ENCODE measurements at places on chromosomes 12 and 14. TPM values are rescaled to one million over a fixed set of nuclear protein-coding genes. Genes with fewer than 3 reads are reported as not detected.

DNA sequence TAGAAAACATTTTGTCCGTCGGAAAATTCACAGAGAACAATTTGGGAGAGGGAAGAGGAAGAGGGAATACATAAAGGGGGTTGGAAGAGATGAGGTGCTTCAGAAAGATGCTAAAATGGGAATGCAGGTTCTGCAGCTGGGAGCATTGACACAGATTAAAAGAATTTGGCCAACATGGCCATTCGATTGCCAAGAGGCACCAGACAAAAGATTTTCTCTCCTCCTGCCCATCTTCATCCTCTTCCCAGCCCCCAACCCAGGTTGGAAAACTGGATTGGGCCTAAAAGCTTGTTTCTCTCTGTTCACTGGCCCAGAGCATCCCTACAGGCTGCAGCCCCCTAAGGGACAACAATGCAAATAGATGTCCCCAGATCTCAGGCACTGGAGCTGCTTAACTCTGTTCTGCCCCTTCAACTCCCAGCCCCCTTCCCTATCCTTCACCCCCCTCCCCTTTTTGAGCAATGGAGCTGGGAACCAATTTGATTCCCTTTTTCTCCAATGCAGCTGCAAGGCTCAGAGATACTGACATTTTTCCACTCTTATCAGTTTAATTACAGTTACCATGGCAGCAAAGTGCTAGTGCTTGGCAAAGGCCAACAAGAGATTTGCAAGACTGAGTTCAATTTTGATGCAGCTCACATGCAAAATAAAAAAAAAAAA is 1.9 kb downstream of the LMO3 start:
- H3K36me3 ChIP-seq, result no peaks in the 10 kb centered on the region
- H3K27me3 ChIP-seq, result no peaks in the 10 kb centered on the region
- H3K27ac ChIP-seq, result peak overlapping the region; percentile 72
- H3K4me3 ChIP-seq, result peak overlapping the region; percentile 54

Gene CCDC175
- not detected for total RNA-seq

- H3K4me3 ChIP-seq, result peak overlapping the region; percentile 76
- H3K36me3 ChIP-seq, result no peaks in the 10 kb centered on the region
- H3K27me3 ChIP-seq, result no peaks in the 10 kb centered on the region
- DNase-seq, result peak; percentile 75
- peaks cover 23% of the 10 kb centered on the region for H3K4me1 ChIP-seq
Observed at GRCh38 chr12:53232646-53233461, 845 bp upstream of the RARG start.

GRCh38 chr12:88448337-88448915 is 131.8 kb downstream of the KITLG start:
- H3K4me3 ChIP-seq, result no peak overlapping the region
- H3K27me3 ChIP-seq, result no peaks in the 10 kb centered on the region
- no peak overlapping the region for H3K27ac ChIP-seq
- H3K36me3 ChIP-seq, result no peaks in the 10 kb centered on the region
- H3K4me1 ChIP-seq, result no peaks in the 10 kb centered on the region

Gene IL26
- total RNA-seq, result not detected

GRCh38 chr14:98950353-98950895 is 321.6 kb downstream of the BCL11B start:
- H3K36me3 ChIP-seq, result no peaks in the 10 kb centered on the region
- no peaks in the 10 kb centered on the region for H3K27me3 ChIP-seq
- H3K4me3 ChIP-seq, result no peak overlapping the region
- H3K27ac ChIP-seq, result no peak overlapping the region
- DNase-seq, result no peak
- peaks cover 7% of the 10 kb centered on the region for H3K4me1 ChIP-seq

GRCh38 chr14:68173227-68173972 is 353.8 kb downstream of the RAD51B start:
- H3K27me3 ChIP-seq, result no peaks in the 10 kb centered on the region
- peaks cover 7% of the 10 kb centered on the region for H3K4me1 ChIP-seq
- no peak overlapping the region for H3K27ac ChIP-seq
- H3K36me3 ChIP-seq, result no peaks in the 10 kb centered on the region
- DNase-seq, result no peak
- no peak overlapping the region for H3K4me3 ChIP-seq

GRCh38 chr14:62796431-62796830 is 248.8 kb downstream of the KCNH5 start:
- no peaks in the 10 kb centered on the region for H3K27me3 ChIP-seq
- DNase-seq, result no peak
- no peak overlapping the region for H3K4me3 ChIP-seq
- no peaks in the 10 kb centered on the region for H3K36me3 ChIP-seq
- no peaks in the 10 kb centered on the region for H3K4me1 ChIP-seq
- no peak overlapping the region for H3K27ac ChIP-seq

DNA sequence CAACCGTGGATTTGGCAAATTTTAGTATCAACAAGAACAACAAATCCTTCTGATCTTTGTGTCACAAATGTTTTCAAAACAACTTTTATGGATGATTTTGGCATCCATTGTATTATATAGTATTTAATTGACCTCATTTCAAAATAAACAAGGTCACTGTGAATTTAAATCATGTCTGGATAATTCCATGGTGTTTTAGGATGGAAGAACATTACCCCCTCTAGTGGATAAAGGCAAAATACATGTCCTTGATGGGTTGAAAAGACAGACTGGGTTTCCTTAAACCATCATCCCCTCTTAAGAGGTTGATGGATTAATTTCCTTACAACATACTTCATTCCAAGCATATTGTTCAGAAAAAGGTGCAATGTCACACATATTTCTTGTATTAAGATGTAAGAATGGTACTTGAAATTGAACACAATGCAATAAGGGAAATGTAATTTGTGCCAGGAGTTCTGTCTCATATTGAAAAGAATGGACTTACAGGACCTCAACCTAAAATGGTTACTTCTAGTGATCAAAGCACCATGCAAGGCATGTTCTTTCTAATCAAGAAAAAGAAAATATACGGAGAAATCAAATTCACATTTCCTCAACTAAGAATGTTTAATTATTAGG is 352.0 kb downstream of the BCAT1 start:
- H3K36me3 ChIP-seq, result no peaks in the 10 kb centered on the region
- H3K27me3 ChIP-seq, result no peaks in the 10 kb centered on the region
- no peaks in the 10 kb centered on the region for H3K4me1 ChIP-seq
- no peak for DNase-seq
- H3K4me3 ChIP-seq, result no peak overlapping the region

Gene TAS2R43
- not detected for total RNA-seq

DNA sequence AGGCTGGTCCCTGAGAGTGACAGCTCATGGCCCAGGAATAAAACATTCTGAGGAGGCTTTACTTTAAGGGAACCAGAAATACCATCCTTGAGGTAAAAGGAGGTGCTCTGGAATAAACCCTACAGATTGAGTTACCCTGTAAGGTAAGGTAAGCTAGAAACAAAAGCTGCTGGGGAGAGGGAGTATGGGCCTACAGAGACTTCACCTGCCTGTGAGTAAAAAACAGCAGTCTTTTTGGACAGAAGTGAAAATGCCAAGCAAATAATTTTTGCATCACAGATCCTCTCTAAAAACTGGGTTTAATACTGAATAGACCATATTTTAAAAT is 41.2 kb downstream of the CORO1C start:
- peaks cover 75% of the 10 kb centered on the region for H3K4me1 ChIP-seq
- no peak for DNase-seq
- no peaks in the 10 kb centered on the region for H3K36me3 ChIP-seq
- no peaks in the 10 kb centered on the region for H3K27me3 ChIP-seq
- peak overlapping the region; percentile 86 for H3K27ac ChIP-seq

- no peaks in the 10 kb centered on the region for H3K36me3 ChIP-seq
- no peak for DNase-seq
- no peak overlapping the region for H3K4me3 ChIP-seq
- no peak overlapping the region for H3K27ac ChIP-seq
- H3K4me1 ChIP-seq, result no peaks in the 10 kb centered on the region
- H3K27me3 ChIP-seq, result no peaks in the 10 kb centered on the region
Observed at GRCh38 chr12:82781309-82781997, 94.7 kb downstream of the TMTC2 start.

GRCh38 chr12:12646483-12647072 is 34.9 kb downstream of the CREBL2 start:
- H3K36me3 ChIP-seq, result peaks cover 31% of the 10 kb centered on the region
- no peak overlapping the region for H3K4me3 ChIP-seq
- no peaks in the 10 kb centered on the region for H3K4me1 ChIP-seq
- no peak for DNase-seq
- H3K27ac ChIP-seq, result no peak overlapping the region

Gene FANCM
- 3.1 TPM for total RNA-seq

GRCh38 chr12:3325736-3326135 is 165.3 kb upstream of the PRMT8 start:
- no peak overlapping the region for H3K27ac ChIP-seq
- H3K4me1 ChIP-seq, result no peaks in the 10 kb centered on the region
- DNase-seq, result no peak
- no peaks in the 10 kb centered on the region for H3K36me3 ChIP-seq

DNA sequence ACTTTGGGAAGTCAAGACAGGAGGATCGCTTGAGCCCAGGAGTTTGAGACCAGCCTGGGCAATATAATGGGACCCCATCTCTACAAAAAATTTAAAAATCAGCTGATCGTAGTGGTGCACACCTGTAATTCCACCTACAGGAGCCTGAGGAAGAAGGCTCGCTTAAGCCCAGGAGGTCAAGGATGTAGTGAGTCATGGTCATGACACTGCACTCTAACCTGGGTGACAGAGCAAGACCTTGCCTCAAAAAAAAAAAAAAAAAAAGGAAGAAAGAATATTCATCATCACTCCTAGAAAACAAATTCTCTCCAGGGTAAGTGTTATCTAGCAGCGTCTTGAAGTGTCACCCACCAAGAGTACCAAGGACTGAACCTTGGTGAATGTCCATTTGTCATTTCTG is 34.2 kb upstream of the PLXNC1 start:
- H3K4me1 ChIP-seq, result no peaks in the 10 kb centered on the region
- H3K27me3 ChIP-seq, result no peaks in the 10 kb centered on the region
- H3K27ac ChIP-seq, result no peak overlapping the region
- H3K4me3 ChIP-seq, result no peak overlapping the region
- no peak for DNase-seq

DNA sequence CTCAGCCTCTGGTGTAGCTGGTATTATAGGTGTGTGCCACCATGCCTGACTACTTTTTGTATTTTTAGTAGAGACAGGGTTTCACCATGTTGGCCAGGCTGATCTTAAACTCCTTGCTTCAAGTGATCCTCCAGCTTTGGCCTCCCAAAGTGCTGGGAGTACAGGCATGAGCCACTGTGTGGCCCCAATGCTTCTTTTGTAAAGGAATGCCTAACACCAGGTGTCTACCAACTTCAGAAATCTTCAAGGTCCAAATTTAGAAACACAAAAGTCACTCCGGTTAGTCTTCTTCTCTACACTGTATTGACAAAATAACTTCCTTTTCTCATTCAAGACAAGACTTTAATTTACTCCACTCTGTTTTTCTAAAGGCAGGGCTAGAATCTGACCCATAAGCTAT is 188.7 kb downstream of the PRKD1 start:
- no peak for DNase-seq
- no peak overlapping the region for H3K4me3 ChIP-seq
- peaks cover 18% of the 10 kb centered on the region for H3K4me1 ChIP-seq

GRCh38 chr12:113190761-113191160 is 5.2 kb downstream of the RITA1 start:
- H3K36me3 ChIP-seq, result peaks cover 20% of the 10 kb centered on the region
- no peak overlapping the region for H3K4me3 ChIP-seq
- H3K4me1 ChIP-seq, result peaks cover 19% of the 10 kb centered on the region
- no peak overlapping the region for H3K27ac ChIP-seq

GRCh38 chr14:73651005-73651404 is 6.2 kb downstream of the DNAL1 start:
- H3K4me3 ChIP-seq, result no peak overlapping the region
- H3K27ac ChIP-seq, result no peak overlapping the region
- peaks cover 7% of the 10 kb centered on the region for H3K36me3 ChIP-seq
- DNase-seq, result no peak
- no peaks in the 10 kb centered on the region for H3K4me1 ChIP-seq
- no peaks in the 10 kb centered on the region for H3K27me3 ChIP-seq

- H3K36me3 ChIP-seq, result no peaks in the 10 kb centered on the region
- H3K4me1 ChIP-seq, result no peaks in the 10 kb centered on the region
- no peak for DNase-seq
- H3K27me3 ChIP-seq, result peaks cover 8% of the 10 kb centered on the region
- no peak overlapping the region for H3K4me3 ChIP-seq
Observed at GRCh38 chr12:108210001-108210400, 80.9 kb downstream of the WSCD2 start.

- H3K27ac ChIP-seq, result no peak overlapping the region
- H3K4me1 ChIP-seq, result no peaks in the 10 kb centered on the region
- H3K27me3 ChIP-seq, result no peaks in the 10 kb centered on the region
- no peaks in the 10 kb centered on the region for H3K36me3 ChIP-seq
- DNase-seq, result no peak
Observed at GRCh38 chr12:100926669-100927248, 132.2 kb downstream of the ANO4 start.

GRCh38 chr14:75274899-75275569 is 3.6 kb upstream of the FOS start:
- H3K36me3 ChIP-seq, result peaks cover 3% of the 10 kb centered on the region
- peak; percentile 80 for DNase-seq
- H3K4me3 ChIP-seq, result no peak overlapping the region
- H3K27me3 ChIP-seq, result no peaks in the 10 kb centered on the region
- H3K4me1 ChIP-seq, result peaks cover 35% of the 10 kb centered on the region
- H3K27ac ChIP-seq, result peak overlapping the region; percentile 100

DNA sequence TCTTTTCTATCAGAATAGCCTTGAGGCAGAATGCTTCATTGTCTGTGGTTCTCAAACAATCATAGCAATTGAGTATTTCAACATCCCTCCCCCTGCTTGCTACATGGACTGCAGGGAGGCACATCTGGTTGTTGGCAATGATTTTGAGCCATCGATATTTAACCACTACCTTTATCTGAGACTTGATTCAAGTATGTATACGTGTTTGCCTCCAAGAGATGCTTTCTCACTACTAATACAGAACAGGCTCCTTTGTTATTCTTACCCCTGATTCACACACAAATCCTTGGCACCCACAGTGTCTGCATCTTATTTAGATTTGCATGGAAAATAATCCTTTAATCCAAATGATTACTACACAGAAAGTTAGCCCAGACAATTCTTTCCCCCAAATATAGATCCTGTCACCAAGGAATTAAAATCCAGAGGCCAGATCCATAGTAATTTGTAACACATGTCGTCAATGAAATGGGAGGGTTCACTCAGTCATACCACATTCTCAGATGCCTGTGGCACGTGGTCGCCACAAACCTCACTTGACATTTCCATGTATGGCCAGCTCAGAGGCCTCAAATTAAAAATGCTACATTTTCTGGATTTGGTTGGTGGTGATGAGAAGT is 199.3 kb downstream of the ITPR2 start:
- no peaks in the 10 kb centered on the region for H3K27me3 ChIP-seq
- H3K36me3 ChIP-seq, result no peaks in the 10 kb centered on the region
- no peaks in the 10 kb centered on the region for H3K4me1 ChIP-seq
- no peak overlapping the region for H3K27ac ChIP-seq
- H3K4me3 ChIP-seq, result no peak overlapping the region
- DNase-seq, result no peak

GRCh38 chr12:59040043-59040442 is 119.7 kb upstream of the LRIG3 start:
- no peaks in the 10 kb centered on the region for H3K4me1 ChIP-seq
- H3K27ac ChIP-seq, result no peak overlapping the region
- no peaks in the 10 kb centered on the region for H3K36me3 ChIP-seq
- H3K4me3 ChIP-seq, result no peak overlapping the region
- no peak for DNase-seq
- no peaks in the 10 kb centered on the region for H3K27me3 ChIP-seq

Data from upper lobe of right lung (tissue), 1 donor.